Stimulated activated CD4-positive, alpha-beta T cell treated with anti-CD3 and anti-CD28 coated beads, Interleukin-2, amount 100 ng/mL, for 4 hours (primary cell): ENCODE measurements at places on chromosomes 1 and 21.
A peak's percentile ranks its signal among the peaks of the same experiment; 100 is the strongest.

GRCh38 chr21:40902299-40902698 is 55.3 kb upstream of the DSCAM start:
- DNase-seq: no peak

GRCh38 chr1:85306236-85306635 is 29.8 kb upstream of the BCL10 start:
- no peak for DNase-seq

DNA sequence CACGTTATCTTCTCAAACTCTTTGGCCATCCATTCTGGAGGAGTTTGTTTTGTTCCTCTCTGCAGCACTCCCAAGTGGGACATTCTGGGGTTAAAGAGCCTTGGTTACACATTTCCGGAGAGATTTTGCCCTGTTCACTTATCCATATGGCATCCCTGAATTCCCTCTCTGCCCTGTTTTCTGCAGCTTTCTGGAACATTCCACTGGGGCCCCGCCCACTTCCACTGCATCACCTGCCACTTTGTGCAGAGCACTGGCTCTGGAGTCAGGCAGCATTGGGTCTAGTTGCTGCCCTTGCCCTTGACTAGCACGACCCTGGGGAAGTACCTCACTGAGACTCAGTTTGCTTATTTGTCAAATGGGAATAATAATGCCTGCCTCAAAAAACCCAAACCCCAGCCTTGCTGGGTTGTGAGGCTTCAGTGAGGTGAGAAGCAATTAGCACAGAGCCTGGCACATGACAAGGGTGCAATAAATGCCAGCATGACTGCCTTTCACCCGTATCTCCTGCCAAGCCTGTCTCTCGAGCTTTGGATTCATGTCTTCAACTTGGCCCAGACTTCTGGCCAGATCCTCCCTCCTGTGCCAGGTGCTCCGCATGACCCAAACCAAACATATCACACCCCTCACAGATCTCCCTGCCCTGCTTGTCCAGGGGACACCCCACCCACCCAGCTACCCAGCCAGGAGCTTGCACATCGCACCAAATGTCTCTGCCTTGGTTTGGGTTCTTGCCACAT is 38.3 kb downstream of the IL6R start:
- DNase-seq: no peak

- DNase-seq: no peak
These were observed 48.5 kb upstream of the IGSF21 start for GRCh38 chr1:18058981-18059605.

- no peak for DNase-seq
These were observed 1.4 kb downstream of the TTC39A start for GRCh38 chr1:51328926-51329325.

- no peak for DNase-seq
These were observed 227.9 kb downstream of the KCNT2 start for GRCh38 chr1:196380316-196380715.

DNA sequence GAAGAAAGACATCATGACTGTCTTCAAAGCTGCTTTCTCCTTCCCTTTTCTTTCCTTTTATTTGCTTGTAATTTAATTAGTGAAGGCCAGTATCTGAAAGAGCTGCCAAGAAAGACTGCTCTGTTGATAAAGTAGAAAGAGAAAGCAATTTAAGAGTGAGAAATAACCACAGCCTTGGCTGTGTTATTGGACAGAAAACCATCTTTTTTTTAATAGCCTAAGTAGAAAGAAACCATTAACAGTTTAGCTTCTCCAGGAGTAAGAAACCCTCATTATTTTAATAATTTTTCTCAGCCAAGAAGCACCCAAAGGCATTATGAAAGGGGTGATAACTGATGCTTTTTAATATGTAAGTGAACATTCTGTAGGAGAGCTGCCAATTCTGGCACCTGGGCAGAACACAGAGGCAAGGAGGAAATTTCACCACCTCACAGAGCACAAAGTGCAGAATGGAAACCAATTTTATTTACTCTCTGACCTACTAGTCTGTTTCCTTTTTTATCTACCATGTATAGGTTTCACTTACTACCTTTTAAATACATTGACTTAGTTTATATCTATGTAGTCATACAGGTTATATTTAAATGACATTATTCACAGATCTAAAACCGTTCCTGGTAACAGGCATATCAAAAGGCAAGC is 703.2 kb downstream of the MRPL39 start:
- no peak for DNase-seq

DNA sequence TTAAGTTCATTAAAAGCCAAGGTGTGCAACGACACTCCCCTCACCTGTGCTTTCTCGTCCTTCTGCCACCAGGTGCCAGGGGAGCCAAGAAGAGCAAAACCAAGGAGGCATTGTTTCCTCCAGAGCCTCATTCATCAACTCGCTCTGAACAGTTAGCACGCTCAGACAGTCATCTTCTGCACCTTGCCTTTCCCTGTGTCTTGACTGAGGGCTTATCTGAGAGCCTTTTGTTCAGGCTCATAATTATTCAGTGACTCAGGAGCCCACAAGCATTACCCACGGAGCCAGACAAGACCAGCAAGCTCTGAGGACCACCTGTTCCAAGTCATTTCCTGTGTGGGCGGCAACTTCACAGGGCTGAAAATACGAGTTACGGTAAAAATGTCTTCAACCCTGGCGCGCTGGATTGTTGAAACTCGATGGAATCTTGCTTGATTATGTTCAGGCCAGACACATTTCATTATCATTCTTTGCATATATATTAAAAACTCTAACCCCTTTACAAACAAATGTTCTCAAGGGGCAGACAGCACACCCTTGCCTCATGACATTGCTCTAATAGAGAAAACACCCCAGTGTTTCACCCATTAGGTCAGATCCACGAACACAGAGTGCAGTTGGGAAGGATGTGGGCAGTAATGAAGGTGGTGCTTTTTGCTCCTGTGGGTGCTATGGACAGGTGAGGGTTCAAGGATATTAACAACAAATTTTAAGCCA is 89.7 kb upstream of the RUNX1 start:
- peak; percentile 73 for DNase-seq

GRCh38 chr1:203175827-203176241 is 208 bp upstream of the MYBPH start:
- DNase-seq: no peak

DNA sequence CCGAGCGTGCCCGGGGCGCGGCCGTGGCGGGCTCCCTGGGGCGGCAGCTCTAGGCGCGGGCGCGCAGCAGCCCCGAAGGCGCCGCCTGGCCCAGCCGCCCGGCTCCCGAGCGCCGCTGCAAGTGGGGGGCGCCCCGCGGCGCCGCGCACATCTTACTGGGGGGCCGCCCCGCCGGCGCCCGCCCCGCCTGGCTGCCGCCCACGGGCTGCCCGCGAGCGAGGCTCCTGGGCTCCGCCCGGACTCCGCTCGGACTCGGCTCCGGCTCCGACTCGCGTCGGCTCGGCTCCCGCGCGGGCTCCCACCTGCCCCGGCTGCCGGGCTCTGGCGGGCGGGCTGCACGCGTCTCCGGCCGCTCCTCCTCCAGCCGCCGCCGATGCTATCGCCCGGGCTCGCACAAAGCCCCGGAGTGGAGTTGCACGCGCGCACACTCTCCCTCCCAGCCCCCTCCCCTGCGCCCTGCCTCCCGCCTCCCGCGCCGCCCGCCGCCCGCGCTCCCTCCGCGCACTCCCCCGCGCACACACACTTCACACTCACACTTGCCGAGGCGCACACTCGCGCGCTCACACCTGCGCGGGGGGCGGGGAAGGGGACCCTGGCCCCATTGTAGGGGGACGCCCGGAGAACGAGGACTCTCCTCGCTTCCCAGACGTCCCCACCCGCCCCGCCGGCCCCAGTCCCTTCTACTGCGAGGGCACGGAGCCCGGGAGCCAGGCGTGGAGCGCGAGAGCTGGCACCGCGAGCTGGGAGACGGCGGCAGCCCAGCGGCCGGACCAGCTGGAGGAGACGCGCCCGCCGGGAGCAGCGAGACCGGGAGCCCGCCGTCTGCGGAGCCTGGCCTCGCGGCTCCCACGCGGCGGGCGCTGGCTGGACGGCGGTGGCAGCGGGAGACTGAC is at the start of gene GRIK3:
Gene GRIK3 (minus strand): TSS at position 395 of the 893 bp plus-strand sequence. CDS start 407 bp downstream, outside the sequence.
- no peak for DNase-seq

DNA sequence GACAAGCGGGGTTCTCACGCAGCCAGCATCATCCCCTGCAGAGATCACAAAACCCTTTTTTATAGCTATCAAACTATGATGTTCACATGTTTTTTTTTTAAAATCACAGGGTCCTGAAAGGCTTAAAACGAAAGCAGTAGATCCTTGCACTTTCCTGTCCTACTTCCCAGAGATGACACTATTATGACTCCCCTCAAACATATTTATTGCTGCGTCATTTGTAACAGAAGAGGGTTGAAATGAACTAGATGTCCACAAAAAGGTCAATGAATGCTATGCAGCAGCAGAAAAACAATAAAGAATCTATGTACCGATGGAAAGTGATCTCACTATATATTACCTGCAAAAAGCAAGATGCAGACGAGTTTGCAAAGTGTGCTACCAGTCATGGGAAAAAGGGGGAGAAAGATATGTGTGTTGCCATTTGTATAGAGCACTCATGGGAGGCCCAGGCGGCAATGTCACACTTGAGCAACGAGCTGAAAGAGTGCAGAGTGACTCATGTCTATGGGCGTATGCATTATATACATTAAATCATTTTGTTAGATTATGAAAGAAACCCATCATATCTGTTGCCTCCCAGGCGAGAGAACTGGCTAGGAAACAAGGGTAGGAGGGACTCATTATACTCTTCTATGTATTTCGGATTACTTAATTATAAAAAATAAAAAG is 68.9 kb upstream of the PARP1 start:
- no peak for DNase-seq

- no peak for DNase-seq
These were observed 315.2 kb downstream of the AJAP1 start for GRCh38 chr1:4969556-4970129.

DNA sequence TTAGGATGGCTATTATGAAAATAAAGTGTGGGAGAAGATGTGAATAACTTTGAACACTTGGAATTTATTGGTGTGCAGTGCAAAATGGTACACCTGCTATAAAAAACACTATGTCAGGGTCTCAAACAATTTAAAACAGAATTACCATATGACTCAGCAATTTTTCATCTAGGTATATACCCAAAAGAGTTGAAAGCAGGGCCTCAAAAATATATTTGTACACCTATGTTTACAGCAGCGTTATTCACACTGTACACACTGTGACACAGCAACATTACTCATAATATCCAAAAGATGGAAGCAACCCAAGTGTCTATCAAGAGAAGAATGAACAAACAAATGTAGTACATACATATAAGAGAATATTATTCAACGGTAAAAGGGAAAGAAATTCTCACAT is 75.8 kb downstream of the SPATA6 start:
- DNase-seq: no peak

GRCh38 chr1:215793180-215793579 is 226.1 kb downstream of the KCTD3 start:
- DNase-seq: no peak

- DNase-seq: no peak
These were observed 1.1 kb downstream of the EEIG2 start for GRCh38 chr1:108560874-108561459.

DNA sequence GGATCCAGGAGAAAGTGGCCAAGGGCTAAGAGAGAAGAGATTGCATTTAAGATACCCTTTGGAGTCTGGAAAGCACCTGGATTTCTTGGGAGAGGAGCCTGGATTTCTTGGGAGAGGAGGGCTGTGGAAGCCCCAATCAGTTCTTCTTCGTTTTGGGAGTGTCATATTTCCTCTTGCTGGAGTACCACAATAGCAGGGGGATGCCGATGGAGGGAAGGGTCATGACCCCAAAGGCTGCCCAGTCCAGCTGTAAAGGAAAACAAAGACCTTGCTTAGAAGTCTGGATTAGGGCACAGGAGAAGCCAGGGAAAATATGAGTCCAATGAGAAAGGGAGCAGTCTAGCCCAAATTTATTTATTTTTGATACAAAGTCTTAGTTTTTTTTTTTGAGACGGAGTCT is 11.3 kb downstream of the SSR2 start:
- DNase-seq: no peak

GRCh38 chr1:223726380-223727001 is 14.2 kb downstream of the CAPN2 start:
- peak; percentile 92 for DNase-seq

DNA sequence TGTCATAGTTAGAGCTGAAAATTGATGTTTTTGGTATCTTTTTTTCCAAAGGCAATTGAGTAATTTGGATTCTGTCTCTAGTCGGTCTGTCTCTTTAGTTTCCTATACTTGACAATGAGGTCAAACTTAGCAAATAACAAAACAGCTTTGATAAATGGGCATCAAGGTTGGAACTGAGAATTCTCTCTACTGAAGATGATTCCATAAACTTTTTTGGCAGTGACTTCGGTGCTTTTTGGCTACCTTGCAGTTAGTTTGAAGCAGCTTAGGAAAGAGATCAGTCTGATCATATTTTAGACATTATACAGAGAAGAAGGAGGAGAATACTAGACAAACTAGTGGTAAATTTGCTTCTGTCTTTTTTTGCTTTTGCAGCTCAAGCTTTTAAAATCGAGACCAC is 559 bp downstream of the VCAM1 start:
- no peak for DNase-seq

- no peak for DNase-seq
These were observed 17.7 kb downstream of the KCNC4 start for GRCh38 chr1:110227774-110228173.

GRCh38 chr1:4700801-4701200 is 46.4 kb downstream of the AJAP1 start:
- no peak for DNase-seq

DNA sequence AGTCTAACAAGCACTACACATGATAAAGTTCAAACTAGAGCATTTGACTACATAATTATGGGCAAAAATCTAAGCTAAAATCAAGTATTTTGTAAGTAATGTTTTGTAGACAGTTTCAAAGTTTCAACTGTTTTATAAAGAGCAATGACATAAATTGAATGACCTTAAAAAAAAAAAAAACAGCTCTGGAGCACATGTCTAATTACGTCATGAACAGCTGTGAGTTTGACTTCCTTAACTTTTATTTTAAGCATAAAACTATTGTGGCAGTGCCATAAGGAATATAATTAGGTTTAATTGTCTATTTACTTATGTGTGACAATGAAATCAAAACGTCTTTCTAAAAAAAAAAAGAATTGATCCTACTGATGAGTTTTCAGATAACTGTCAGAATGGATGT is 272.5 kb upstream of the LRRC7 start:
- no peak for DNase-seq

GRCh38 chr1:112985123-112985522 is 29.1 kb upstream of the SLC16A1 start:
- DNase-seq: no peak

- no peak for DNase-seq
These were observed 42.8 kb upstream of the ENAH start for GRCh38 chr1:225695578-225696337.
